ENCODE measurements at places on chromosomes 3 and 15.

- DNase-seq, result no peak
Measured at GRCh38 chr3:133368371-133369067, 31.3 kb upstream of the BFSP2 start.

- DNase-seq, result no peak
Measured at GRCh38 chr3:69806735-69807438, 67.6 kb downstream of the MITF start.

GRCh38 chr3:10421996-10422395, 83.4 kb downstream of the ATP2B2 start:
- no peak for DNase-seq

- DNase-seq, result peak; percentile 81
Measured at GRCh38 chr15:77870195-77871065, 207.1 kb downstream of the TBC1D2B start.

DNA sequence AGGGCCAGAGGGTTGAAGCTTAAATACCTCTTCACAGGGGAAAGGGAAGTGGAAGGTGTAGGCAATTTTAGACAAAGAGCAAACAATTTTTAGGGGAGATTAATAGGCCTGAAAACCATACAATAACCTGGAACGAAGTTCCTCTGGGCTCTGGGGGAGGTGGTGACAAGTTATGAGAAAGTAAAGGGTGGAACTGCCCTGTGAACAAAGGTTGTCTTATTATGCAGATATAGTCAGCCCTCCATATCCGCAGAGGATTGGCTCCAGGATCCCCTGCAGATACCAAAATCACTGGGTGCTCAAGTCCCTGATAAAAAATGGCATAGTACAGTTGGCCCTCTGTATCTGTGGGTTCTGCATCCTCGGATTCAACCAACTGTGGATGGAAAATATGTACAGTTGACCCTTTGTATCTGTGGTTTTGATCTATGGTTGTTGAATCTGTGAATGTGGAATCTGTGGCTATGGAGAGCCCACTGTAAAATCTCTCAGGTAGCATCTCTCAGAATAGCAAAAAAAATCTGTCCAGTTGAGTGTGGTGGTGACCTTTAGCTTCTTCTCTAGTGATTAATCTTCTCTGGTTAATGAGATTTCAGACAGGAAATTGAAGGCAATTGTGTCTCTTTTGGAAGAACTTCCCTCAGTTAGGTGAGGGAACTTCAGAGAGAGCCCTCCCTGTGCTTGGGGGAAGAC, 40.2 kb downstream of the CLEC3B start:
- DNase-seq, result no peak

- peak; percentile 76 for DNase-seq
Measured at GRCh38 chr3:186931532-186932280, 1.4 kb downstream of the ST6GAL1 start.

DNA sequence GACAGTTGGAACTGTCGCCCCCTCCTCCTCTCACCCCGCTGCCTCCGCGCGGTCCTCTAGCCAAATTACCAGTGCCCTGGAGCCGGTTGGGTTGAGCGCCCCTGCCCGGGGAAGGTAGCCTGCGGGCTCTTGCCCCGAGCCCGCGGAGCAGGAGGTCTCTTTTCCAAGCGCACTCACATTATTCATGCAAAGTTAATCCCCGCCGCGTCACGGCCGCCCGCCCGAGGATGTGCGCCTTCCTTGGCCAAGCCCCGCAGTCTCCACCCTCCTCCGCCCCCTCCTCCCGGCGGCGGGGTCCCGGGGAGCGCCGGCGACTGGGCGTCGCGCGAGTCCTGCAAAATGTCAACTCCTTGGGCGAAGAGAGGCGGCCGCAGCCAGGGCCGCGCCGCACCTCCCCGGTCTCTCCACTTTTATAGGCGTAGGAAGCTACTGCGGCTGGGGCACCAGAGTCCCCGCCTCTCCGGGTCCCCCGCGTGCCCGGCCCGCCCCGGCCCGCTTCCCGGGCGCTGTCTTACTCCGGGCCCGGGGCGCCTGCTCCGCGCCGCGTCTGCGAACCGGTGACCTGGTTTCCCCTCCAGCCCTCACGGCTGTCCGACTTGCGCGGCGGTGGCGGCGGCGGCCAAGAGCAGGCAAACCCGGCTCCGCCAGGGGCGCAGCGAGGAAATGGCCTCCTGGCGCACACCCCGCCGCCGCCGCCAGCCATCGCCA, at the start of gene THRB:
TSS of gene THRB (minus strand) at position 233 of the 708 bp plus-strand sequence.
- peak; percentile 92 for DNase-seq

GRCh38 chr3:126102530-126102951, 18.6 kb upstream of the SLC41A3 start:
- no peak for DNase-seq

- no peak for DNase-seq
Measured at GRCh38 chr3:48500656-48501055, 3.3 kb downstream of the SHISA5 start.

DNA sequence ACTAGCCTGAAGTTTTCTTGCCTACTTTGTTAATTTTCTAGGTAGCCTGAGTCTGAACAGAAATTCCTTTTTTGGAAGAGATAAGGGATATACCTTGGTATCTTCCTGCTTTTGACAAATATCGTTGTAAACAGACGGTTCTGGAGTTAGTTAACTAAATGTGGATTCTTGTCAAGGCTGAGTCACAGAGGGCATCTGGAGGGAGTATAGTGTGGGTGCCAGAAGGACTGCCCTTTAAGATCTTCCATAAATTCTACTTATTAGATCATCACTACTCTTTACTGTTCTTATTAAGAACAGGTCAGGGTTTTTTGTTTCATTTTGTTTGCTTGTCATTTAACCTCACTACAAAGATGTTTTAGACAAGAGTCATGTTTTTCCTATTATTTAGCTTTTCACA, 125.3 kb upstream of the SKOR1 start:
- DNase-seq, result no peak

DNA sequence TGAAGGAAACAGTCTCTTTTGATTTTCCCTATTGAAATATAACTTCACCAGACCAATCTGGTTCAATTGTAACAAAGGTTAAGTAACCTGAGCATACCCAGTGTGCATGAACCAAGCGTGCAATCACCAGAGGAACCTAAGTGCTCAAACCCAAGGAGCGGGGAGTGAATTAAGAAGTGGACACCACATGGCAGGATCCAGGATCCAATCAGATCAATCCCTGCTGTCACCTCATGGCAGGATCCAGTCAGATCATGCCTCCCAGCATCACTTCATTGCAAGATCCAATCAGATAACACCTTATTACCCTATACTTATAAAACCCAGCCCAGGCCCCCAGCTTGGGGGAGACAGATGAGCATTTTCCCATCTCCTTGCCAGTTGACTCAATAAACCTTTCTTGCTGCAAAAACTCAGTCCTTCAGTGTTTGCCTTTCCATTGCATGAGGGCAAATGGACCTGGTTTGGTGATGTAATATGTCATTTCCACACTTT, 38.9 kb upstream of the RNU6-1 start:
- no peak for DNase-seq

GRCh38 chr3:143885780-143886427, 37.6 kb upstream of the SLC9A9 start:
- peak; percentile 41 for DNase-seq

- DNase-seq, result no peak
Measured at GRCh38 chr3:178802259-178802658, 266.0 kb downstream of the KCNMB2 start.

- no peak for DNase-seq
Measured at GRCh38 chr3:124916837-124917409, 17.6 kb downstream of the MUC13 start.

DNA sequence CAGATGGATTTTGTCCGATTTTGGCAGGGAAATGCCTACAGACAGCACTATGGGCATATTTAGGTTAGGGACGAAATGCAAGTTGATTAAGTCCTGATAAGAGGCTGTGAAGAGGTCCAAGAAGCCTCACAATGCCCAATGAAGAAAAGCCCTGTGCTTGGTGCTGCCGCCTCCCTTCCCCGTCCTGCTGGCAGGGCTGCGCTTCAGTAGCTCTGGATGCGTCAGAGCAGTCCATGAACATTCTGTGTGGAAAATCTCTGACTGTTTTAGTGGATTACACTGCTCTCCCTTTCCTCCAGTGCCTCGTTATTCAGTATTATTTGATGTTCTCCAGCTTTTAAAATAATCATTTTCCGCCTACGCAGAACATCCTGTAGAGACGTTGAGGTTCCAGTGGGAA, 39.6 kb downstream of the MLH1 start:
- no peak for DNase-seq

- DNase-seq, result peak; percentile 57
Measured at GRCh38 chr3:46701181-46701939, at the start of gene TMIE. Gene TMIE (plus strand): TSS chr3:46701392. CDS start chr3:46701488, 96 bp downstream.

GRCh38 chr3:134594331-134594741, 56.5 kb downstream of the KY start:
- peak; percentile 74 for DNase-seq

DNA sequence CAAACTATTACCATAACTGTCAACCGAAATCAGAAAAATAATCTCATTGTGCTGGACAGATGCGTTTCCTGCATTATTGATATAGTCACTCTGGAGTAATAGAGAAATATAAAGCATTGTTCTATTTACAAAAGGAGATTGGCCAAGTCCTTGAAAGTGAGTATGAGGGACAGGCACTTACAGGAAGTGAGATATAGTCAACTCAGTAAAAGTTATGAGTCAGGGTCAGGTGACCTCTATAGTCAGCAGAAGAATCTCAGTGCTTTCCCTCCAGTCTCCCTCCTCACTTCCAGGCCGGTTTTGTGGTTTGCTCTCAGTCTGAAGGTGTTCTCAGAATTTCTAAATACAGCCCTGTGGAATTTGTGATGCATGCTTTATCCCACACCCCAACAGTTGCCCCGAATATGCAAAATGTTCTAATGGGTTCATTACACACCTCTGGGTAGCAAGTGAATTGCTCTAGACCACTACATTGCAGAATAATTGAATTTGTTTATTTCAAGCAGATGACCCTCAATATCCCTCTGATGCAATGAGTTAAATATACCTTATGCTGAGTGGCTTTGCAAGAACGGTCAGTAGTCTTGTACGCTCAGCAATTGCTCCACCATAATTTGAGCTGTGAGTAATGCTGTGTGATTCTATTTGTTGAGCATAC, 787.7 kb downstream of the MCTP2 start:
- DNase-seq, result no peak

DNA sequence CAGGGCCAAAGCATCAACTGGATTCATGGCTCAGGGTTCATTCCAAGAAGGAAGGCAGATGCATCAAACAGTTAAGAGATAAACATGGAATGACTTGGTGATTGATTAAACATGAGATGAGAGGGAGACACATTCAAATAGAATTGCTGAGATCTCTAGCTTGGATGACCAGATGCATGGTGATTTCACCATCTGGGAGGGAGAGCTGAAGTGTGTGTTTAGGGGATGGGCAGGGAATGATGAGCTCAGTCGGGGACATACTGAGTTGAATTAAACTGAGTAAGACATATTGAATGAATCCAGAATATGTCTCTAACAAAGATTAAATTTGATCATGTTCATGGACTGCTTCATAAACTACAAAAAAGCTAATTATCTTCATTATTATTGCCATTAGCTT, 35.5 kb downstream of the CADPS start:
- no peak for DNase-seq

DNA sequence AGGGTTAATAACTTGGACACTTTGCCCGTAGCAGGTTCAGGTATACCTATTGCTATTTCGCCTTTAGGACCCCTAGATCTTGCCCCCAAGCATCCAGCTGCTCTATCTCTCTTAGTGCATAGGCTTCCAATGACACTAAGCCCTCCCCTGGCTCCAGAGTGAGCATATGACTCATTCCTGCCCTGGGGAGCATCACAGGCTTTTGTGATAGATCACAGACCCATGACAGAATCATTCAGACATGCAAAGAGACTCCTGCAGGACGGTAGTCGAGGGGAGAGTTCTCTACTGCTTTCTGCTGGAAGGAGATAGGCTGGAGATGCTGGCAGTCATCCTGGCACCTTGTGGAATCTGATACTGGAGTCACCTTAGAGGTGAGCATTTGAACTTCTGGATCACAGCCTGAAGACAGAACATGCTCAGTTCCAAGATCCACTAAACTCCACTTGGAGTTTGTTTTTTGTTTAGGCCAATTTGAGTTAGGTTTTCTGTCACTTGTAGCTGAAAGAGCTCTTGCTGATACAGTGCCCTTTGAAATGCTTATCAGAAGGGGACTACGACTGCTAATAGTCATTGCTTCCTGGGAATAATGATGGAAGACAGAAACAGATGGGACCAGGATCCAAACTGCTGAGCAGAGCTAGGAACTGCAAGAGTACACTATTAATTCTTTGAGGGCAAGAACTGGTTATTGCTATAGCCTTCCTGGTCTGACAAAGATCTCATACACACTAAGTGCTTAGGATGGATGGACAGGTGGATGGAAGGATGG, 11.0 kb downstream of the LYSMD2 start:
- peak; percentile 53 for DNase-seq

- DNase-seq, result no peak
Measured at GRCh38 chr3:151091685-151092345, 6.4 kb downstream of the MED12L start.

GRCh38 chr3:5057272-5057671, 64.8 kb upstream of the ARL8B start:
- no peak for DNase-seq

DNA sequence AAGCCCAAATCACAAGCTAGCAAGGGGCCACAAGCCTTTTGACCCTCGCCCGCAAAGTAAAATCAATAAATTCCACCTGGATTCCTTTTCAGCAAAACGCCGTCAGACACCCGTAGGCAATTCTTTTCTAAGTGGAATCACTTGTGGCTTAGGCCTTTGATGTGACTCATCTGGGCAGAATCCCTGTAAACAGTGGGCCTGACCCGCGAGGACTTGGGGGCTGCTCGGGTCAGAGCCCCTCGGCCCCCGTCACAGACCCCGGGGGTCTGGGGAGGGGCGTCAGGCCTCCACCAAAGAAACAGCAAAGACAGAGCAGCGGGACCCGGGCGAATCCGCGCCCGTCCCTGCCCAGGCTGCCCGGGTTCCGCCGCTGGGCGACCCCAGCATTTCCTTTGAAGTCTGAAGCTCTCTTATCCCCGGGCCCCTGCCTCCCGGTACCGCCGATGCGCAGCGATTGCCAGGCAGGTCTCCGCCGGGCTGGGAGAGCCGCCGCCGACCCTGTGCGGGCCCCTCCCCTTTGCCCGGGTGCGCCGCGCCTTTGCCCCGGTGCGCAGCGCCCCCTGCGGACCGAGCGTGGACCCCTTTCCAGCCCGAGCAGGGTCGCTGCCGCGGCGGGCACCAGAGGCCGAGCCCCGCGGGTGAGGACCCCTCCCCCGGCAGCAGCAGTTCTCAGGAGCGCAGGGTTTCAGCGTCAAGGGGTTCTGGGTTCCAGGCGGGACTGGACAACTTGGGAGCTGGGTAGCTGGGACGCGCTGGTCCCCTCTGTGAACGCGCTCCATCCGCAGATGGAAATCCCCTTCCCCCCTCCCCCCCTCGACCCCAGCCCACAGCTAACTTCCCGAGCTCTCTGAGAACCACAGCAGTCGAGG, 178.3 kb downstream of the UACA start:
- DNase-seq, result peak; percentile 86

- DNase-seq, result peak; percentile 92
Measured at GRCh38 chr3:50542177-50543034, 25.1 kb downstream of the C3orf18 start.

DNA sequence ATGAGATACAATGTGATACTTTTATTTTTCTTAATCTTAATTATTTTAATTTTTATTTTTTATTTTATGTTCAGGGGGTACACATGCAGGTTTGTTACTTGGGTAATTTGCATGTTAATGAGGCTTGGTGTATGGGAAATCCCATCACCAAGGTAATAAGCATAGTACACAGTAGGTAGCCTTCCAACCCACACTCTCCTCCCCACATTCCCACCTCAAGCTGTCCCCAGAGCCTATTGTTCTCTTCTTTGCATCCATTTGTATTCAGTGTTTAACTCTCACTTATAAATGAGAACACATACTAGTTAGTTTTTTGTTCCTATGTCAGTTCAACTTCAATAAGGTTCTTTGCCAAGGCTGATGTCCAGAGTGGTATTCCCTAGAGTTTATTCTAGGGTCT, 1375.4 kb downstream of the NSUN3 start:
- no peak for DNase-seq

- no peak for DNase-seq
Measured at GRCh38 chr15:74664028-74664616, 31.7 kb downstream of the EDC3 start.
